ENCODE measurements at places on chromosomes 3 and 15.

GRCh38 chr3:50117120-50117519 lies 28.4 kb downstream of the RBM5 start:
- no peak for DNase-seq

DNA sequence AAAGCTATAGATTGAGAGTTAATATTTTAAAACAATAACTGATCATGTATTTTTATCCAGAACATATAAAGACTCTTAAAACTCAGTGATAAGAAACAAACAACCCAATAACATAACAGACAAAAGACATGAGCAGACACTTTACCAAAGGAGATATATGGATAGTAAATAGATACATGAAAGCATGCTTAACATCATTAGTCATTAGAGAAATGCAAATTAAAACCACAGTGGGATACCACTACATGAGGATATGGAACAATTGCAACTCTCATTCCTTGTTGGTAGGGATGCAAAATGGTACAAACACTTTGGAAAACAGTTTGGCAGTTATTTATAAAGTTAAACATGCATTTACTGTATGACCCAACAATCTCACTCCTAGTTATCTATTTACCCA lies 95.0 kb downstream of the IQCH start:
- no peak for DNase-seq

DNA sequence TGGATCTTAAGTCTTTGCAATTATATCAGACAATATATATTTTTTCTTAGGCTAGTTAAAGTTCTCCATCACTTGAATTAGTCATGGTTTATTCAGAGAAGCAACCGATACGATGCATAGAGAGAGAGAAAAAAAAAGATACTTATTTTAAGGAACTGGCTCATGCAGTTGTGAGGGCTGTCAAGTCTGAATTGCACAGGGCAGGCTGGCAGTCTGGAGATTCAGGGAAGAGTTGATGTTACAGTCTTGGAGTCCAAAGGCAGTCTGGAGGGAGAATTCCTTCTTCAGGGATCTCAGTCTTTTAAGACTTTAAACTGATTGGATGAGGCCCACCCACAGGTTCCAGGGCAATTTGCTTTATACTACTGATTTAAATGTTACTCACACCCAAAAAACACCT lies 412.6 kb downstream of the IL5RA start:
- no peak for DNase-seq

- peak; percentile 3 for DNase-seq
These were observed 1.0 kb downstream of the SHOX2 start for GRCh38 chr3:158105119-158105709.

GRCh38 chr15:40829115-40829514 lies 607 bp upstream of the PPP1R14D start:
- no peak for DNase-seq

DNA sequence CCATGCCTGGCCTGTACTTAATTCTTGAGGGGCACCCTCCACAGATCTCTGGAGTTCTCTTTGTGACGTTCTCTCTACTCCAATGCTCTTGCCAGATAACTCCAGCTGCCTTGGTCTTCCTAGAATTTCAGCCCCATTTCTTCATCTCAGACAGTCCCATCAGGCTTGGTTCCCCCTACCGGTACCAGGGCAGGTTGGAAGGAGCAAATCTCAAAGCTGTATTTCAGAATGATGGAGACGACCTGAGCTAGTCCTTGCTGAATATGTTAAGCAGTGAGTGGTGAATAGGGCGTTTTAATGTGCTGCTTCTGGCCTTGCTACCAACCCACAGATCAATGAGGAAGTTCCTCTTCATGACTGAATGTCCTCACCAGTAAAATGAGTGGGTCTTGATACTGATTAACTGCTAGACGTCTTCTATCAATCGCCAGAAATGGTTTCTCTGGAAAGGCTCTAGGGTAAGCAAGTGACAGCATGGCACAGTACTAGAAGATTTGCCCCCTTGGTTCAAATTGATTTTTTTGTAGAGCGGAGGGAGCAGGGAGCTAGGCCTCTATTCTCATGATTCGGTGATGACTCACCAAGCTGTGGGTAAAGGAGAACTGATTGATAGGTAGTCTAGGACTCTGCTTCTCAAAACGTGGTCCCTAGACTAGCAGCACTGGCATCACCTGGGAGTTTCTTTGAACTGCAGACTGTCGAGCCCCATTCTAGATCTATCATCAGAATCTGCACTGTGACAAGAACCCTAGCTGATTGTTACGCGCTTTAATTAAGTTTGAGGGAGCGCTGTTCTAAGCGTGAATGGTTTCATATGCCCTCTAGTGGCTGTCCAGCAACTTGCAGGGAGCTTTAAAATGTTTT lies 67.8 kb downstream of the UBP1 start:
- DNase-seq = peak; percentile 57

DNA sequence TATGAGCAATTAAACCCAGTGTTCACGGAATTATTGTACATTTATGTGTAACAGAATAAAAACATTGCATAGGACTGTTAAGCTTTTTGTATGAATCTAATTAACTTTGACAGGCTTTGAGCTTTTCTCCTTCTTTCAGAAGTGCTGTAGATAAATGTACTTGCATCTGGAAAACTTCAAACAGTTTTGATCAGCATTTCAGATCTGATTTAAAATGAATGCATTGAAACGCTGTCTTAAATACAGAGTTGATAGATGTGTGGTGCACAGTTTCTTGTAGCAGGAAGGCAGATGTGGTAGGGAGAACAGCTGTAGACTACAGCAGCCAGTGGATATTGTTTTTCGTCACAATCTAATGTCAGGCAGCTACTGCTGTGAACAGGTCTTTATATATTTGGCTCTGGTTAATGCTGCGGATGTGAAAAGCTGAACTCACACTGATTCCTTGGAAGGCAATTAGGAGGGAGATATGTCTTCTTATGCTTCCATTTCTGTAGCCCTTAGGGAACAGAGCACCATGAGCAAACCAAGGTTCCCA lies 193.8 kb upstream of the GOLIM4 start:
- DNase-seq = no peak

DNA sequence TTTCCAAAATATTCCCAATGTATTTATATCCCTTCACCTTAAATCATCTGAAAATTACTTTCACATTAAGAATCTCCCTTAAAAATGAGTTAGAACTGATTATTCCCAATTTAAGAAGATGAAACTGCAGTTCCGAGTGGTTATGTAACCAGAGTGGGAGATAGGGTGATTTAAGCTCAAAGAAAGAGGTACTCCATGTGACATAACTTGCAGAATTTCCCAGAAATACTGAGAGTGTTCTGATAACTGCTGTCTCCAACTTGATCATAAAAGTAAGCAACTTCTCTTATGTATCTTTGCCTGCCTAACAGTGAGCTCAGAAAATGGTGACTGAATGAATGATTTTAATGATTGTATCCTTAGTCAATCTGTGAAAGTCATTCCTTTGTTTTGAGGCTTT lies 32.3 kb downstream of the ARRDC4 start:
- DNase-seq = no peak

- no peak for DNase-seq
These were observed 26.1 kb downstream of the CTDSPL start for GRCh38 chr3:37887824-37888223.
